H54 (cell line): ENCODE measurements at places on chromosomes 16 and 17.

DNA sequence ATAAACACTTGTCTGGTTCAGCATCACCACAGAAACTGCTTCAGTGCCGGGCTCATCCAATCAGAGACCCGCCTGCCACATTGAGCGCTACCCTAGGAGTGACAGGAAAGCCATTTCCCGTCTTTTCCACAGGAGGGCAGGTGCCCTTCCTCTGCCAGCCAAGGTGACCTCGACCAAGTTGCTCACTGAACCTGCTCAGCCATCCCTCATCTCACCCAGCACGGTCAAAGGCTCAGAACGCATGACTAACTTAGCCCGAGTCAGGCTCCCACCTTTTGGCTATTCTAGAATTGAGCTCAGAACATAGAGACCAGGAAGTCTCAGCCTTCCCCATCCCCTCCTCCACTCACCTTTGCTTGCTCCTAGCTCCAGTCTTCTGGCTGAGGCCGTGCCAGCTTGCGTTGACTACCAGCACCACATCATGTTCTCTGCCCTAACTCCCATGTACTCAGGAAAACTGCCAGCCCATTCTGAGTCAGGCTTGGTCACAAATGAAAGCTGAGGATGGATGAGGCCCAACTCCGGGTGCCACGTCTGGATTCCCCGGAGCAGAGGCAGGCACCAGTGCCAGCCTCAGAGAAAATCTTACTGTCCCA is 15.6 kb downstream of the MRPS23 start:
- peak; percentile 71 for DNase-seq

DNA sequence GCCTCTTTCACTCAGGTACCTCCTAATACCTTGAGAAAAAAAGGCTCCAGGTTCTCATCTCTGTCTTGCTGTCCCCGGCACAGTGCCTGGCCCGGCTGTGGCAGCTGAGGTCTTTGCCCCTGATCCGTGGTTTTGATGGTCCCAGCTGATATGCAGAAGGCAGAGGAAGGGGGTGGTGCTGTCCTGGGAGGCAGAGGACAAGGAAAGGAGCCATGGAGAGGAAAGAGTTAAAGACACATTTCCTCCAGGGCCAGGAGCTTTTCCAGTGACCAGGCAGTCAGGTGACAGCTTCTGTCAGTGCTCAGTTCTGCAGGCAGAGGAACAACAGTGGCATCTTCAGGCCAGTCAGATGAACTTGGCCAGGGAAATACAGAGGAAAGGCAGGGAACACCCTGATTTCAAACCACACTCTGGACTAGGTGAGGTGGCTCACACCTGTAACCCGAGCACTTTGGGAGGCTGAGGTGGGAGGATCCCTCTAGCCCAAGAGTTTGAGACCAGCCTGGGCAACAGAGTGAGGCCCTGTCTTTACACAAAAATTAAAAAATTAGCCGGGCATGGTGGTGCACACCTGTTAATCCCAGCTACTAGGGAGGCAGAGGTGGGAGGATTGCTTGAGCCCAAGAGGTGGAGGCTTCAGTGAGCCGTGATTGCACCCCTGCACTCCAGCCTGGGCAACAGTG is 3.3 kb upstream of the COG1 start:
- DNase-seq, result peak; percentile 92

- DNase-seq, result no peak
Observed at GRCh38 chr17:68870161-68870826, 84.9 kb downstream of the ABCA8 start.

DNA sequence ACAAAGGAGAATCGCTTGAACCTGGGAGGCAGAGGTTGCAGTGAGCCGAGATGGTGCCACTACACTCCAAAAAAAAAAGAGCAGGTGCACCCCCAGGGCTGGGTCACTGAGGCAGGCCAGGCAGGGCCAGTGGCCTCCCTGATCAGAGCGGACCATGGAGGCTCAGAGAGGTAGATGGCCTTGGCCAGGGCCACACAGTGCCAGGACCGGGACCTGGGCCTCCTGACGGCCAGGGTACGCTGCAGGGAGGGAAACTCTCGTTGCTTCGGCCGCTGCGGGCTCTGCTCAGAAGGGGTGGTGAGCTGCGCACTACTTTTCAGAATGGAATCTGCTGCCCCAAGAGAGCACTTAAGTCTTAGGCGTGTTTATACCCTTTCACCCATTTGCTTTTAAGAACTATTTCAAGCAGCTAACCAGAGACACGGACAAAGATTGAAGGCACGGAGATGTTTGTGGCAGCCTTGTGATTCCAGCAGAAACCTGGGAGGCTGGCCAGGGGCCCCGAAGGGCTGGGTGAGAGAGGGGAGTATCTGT is 17.1 kb downstream of the MYO1C start:
- DNase-seq, result no peak

DNA sequence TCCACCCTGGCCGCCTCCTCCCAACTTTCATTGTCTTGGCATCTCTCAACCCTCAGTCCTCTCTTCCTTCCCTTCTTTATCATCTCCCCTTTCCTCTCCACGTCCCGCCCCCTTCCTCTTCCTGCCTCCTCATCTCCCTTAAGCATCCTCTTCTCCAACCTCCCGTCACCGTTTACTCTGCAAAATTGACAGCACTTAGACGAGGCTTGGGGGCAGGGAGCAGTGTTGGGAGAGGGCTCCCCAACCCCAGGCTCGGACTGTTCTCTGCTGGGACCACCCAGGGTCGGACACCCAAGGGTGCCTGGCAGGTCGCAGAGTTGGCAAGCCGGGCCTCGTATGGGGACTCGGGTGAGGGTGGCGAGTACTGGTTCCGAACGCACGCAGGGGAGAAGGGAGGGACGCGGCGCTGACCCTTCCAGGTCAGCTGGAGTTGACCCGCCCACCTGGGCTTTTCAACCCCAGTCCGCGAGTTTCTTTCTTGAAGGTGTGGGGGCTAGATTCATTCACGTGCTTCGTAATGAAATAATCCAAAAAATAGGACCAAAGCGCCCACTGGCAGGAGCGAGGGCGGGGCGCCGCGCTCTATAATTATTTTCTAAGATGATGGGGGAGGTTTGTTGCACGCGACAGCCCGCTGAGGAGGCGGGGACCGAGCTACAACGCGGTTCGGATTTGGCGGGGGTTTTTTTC is 775 bp upstream of the PAGR1 start:
- no peak for DNase-seq

- peak; percentile 37 for DNase-seq
Observed at GRCh38 chr17:39935909-39936308, 8.4 kb downstream of the LRRC3C start.

DNA sequence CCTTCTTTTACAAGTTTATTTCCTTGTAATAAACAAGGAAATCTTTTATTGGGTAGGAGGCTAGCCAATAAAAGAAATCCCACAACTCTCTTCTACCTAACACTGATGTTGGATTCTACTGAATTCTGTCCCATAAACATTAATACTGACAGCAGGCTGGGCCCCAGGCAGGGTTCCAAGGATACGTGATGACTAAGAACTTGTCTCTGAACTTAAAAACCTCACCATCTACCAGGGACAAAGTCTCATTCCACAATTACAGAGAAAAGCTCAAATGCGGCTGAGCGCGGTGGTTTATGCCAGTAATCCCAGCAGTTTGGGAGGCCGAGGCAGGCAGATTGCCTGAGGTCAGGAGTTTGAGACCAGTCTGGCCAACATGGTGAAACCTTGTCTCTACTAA is 64.9 kb downstream of the ARHGAP17 start:
- peak; percentile 40 for DNase-seq

DNA sequence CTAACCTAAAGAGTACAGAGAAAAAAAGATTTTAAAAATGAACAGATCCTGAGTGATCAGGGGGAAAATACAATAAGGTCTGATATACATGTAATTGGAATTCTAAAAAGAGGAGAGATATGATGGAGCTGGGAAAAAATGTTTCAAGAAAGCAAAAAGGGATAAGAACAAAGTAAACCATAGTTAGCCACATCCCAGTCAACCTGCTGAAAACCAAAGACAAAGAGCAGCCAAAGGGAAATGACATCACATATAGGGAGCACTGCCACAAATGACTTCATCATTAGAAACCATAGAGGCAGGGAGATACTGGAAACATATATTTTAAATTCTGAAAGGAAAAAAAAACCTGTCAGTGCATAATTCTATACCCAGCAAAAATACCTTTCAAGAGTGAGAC is 68.8 kb upstream of the AKTIP start:
- DNase-seq, result no peak

GRCh38 chr17:42857389-42857788 is 6.4 kb downstream of the AOC3 start:
- no peak for DNase-seq

DNA sequence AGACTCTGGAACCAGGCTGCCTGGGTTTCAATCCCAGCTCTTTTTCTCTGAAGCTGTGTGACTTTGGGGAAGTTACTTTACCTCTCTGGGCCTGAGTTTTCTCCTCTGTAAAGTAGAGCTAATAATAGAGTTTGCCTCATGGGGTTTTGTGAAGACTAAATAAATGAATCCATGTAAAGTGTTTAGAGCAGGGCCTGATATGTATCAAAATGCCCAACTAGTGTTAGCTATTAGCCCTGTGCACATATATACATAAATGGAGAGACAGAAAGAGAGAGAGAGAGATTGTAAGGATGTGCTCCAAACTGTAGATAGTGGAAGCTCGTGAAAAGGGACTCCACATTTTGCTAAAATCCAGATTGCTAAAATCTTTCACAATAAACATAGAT is 44.8 kb upstream of the HAPSTR1 start:
- no peak for DNase-seq

GRCh38 chr17:8889458-8890210 is 22.2 kb upstream of the PIK3R6 start:
- no peak for DNase-seq

DNA sequence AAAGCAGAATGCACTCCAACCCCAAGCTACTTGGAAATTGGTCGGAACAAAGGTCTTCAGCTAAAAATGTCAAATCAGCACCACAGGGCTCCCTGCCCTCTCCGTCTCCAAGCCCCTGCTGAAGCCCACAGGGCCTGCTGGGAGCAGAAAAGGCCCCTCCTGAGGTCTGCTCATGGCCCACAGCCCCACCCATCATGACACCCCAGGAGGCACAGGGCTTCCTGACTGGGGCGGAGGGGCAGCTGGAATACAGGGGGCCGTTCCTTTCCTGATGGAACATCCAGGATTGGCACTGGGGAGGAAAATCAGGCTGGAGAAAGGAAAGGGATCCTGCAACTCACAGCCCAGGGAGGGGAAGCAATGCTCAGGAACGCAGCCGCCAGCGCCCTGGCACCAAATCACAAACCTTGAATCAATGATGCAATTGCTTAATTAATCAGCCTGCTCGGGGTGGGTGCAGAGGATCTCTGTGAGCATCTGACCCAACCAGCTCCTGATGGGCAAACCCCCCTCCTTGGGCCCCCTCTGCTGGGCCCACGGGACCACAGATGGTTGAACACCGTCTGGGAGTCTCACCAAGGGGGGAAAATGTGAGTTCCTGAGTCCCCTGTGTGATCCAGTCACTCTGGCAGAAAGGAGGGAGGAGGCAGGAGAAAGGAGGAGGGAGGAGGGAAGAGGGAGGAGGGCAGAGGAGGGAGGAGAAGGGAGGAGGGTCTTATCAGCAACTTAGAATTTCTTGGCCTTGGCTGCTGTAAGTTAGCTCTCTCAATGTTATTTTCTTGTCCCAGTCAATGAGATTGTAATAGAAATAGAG is 155.5 kb downstream of the ZNF423 start:
- DNase-seq, result no peak

GRCh38 chr17:78952706-78953105 is 27.0 kb downstream of the LGALS3BP start:
- no peak for DNase-seq

- no peak for DNase-seq
Observed at GRCh38 chr17:8105957-8106398, 12.3 kb downstream of the ALOXE3 start.

DNA sequence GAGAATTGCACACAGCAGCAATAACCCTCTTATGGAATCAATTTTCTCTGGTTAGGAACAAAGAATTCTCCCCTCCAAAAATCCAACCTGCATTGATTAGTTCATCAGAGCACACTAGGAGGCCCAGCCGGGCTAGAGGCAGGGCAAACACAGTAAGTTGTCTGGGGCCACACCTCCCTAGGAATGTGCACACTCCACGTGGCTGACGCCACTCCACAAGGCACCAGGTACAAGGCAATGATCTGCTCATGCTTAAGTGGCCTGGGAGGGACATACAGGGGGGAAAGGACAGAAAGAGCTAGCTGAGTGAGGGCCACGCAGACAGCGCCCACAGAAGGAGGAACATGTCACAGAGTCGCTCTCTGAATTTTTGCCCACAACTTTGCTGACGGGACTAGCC is 107.6 kb downstream of the SLC39A11 start:
- no peak for DNase-seq

- no peak for DNase-seq
Observed at GRCh38 chr17:21164620-21165019, 37.9 kb downstream of the DHRS7B start.

DNA sequence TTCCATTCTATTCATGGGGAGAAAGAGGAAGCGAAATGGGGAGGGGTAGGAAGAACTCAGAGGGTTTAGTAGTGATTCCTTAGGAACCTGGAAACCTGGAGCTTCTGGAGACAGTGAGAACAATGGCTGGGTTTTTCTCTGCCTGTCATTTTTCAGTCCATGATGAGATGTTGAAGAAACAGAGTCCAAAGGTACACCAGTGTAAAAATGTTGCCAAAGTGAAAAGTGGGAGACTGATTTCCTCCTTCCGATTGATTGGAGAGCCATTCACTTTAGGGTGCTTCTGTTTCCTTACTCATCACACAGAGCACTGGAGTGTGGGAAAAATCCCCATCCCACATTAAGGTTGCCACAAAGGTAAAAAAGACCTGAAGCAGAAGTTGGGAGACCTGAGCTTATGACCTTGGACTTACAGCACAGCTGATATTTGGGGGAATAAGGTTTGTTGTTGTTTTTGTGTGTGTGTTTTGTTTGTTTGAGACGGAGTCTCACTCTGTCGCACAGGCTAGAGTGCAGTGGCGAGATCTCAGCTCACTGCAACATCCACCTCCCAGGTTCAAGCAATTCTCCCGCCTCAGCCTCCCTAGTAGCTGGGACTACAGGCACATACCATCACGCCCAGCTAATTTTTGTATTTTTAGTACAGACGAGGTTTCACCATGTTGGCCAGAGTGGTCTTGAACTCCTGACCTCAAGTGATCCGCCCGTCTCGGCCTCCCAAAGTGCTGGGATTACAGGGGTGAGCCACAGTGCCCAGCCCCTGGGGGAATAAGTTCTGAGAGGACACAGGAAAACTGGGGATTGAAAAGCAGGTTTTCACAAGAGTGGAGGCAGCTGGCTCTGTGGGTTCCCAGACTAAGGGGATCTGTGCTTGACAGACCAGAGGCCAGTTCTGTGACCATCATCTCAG is 1.4 kb upstream of the DHX8 start:
- DNase-seq, result no peak
